ENCODE measurements at places on chromosomes 12 and 14.

DNA sequence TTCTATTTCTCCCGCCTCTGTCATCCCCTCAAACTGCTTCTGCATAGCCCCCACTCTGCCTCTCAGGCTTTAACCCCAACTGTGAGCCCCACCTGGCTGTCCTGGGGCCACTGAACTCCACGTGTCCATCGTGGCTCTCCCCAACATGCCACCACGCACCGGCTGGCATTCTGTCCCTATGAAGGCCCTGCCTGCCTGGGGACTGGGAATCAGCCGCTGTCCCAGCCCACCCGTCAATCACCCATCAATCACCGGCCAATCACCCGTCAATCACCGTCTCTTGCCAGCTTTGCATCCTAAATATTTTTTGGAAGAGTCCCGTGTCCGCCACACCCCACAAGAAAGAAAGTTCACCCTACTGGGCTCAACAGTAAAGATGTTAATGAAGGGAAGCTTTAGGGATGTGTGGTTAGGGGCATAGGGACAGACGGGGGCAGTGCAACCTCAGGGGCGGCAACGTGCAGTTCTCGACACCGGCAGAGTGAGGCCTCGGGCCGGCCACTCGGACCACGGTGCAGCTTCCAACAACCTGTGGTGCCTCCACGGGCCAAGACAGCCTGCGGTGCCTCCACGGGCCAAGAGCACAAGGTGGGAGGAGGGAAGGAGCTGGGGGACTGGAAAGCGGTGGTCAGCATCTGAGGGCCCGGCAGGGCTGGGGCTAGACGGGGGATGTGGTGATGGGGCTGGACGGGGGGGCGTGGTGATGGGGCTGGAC lies 85.6 kb downstream of the GALNT9 start:
- DNase-seq = no peak

- no peak for DNase-seq
These were observed 126.9 kb upstream of the FGD4 start for GRCh38 chr12:32272465-32272864.

DNA sequence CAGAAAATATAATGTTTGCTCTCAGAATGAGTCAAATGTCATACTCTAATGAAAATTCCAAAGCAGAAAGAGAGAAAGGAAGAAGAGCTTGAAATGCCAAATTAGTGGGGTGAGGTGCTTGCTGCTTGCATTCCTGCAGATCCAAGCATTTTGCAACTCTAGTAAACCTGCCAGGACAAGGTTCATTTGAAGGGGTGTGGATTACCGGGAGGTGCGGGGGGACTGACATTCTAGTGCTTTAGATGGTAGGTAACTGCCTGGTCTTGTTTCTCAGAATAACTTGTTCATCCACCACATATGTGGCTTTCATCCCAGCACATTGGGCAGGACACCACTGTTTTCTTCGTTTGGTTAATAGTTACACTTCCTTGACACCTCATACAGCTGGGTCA lies 144.4 kb downstream of the AKAP6 start:
- DNase-seq = no peak

- no peak for DNase-seq
These were observed 98.6 kb downstream of the IRF2BPL start for GRCh38 chr14:76929927-76930326.

DNA sequence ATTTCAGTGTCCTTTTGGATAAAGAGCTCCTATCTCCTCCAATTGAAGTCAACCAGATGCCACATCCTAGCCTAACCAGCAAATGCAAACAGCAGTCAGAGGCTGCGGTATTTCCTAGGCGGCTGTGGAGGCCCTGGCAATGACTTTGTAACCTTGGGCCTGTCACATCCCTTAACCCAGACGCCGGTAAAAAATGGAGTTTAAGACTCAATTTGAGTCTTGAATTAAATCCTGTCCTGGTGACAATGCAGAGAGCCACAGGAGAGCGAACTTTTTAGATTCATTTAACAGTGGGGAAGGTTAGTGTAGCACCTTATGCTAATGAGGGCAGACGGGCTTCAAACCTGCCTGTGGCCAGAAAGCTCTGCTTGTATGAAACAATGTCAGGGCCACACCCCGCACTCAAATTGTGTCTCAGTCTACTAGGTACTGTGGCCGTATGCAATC lies 1.3 kb downstream of the C12orf75 start:
- DNase-seq = no peak

GRCh38 chr14:55126034-55126433 lies 3.0 kb upstream of the LGALS3 start:
- no peak for DNase-seq

GRCh38 chr14:26128931-26129671 lies 468.7 kb downstream of the NOVA1 start:
- DNase-seq = no peak

DNA sequence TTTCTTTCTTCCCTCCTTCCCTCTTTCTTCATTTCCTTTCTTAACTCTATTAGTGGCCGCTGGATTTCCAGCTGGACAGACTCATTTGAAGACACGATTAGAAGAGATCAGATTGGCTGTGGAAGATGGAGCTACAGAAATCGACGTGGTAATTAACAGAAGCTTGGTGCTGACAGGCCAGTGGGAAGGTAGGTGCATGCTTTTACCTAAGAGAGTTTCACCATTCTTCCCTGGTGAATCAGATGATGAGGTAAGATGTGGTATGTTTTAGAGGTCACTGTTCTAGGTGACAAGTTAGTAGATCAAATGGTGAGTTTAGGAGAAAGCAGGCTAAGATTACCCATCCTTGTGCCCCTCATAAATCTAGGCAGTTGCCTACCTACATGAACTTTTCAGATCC lies 51.6 kb downstream of the DERA start:
- no peak for DNase-seq

- no peak for DNase-seq
These were observed 38.5 kb upstream of the CRACR2A start for GRCh38 chr12:3791256-3791874.

GRCh38 chr12:112936927-112937326 lies 1.3 kb upstream of the OAS3 start:
- no peak for DNase-seq
